HT1080 (cell line): ENCODE measurements at places on chromosomes 13 and 19. TPM values are rescaled to one million over a fixed set of nuclear protein-coding genes. Genes with fewer than 3 reads are reported as not detected.

ZNF99 gene
- total RNA-seq = not detected in 2 replicates

GRIK5 gene
- total RNA-seq = not detected in 2 replicates

CPAMD8 gene
- total RNA-seq = not detected in 2 replicates

SIGLEC6 gene
- total RNA-seq = not detected in 2 replicates

CCNE1 gene
- total RNA-seq = 10.8 and 14.2 TPM in 2 replicates

ADAMTS10 gene
- not detected in 2 replicates for total RNA-seq

CEACAM8 gene
- total RNA-seq = not detected in 2 replicates

MISP3 gene
- 1.4 and 1.5 TPM in 2 replicates for total RNA-seq
